Vagina (tissue), 2 donors: ENCODE measurements at places on chromosomes 4 and X.
A peak's percentile ranks its signal among the peaks of the same experiment; 100 is the strongest.

DNA sequence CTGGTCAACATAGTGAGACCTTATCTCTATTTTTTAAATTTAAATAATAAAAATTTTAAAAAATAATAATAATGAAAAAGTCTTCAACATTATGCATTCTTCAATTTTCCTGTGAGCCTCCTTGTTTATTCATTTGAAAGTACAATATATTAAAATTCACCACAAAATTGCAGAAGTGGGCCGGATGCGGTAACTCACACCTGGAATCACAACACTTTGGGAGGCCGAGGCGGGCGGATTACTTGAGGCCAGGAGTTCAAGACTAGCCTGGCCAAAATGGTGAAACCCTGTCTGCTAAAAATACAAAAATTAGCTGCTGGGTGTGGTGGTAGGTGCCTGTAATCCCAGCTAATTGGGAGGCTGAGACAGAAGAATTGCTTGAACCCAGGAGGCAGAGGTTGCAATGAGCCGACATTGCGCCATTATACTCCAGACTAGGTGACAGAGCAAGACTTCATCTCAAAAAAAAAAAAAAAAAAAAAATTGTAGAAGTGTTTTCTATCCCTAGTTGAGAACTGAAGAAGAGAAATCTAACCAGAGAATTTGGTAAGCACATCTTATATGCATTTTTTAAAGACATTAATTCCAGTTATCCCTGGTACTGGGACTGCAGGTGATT lies 56.9 kb downstream of the RBM47 start:
- no peak for DNase-seq

DNA sequence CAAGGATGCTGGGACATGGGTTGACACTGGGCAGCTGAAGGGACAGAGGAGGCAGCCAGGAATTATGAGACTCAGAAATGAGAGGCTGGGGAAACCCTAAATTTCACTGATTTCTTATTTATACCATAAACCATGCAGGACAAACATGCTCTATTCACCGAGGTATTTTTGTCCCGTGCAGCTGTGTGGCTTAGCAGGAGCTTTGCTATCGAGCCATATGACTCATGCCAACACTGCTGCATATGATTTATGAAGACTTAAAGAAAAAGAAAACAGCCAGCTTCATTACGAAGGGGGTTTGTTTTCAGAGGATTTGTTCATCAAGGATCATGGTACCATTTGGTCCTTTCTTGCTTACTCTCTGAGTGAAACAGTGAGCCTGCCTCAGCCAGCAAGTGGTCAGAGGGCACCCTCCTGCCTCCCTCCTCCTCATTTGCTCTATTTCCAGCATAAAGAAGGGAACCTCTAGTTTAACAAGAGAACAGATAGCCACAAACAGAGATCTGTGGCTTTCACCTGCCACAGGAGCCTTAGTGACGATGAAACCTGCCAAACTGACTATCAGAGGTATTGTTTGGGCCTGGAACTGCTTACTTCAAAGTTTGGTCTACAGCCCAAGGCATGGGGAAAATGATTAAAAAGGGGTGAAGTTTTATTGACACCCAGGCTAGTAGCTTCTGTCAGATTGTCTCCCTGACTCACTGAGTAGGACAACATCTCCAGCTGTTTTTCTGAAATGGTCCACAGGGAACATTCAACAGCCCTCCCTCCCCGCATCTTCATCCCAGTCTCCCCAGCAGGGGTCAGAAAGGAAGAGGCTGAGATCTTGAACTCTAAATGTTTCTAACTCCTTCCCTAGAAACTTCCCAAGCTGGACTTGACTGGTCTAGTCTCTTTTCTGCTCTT lies 80.1 kb upstream of the MAML3 start:
- no peak for DNase-seq

- DNase-seq = no peak
These were observed 1017.6 kb upstream of the HS3ST1 start for GRCh38 chr4:12446256-12446655.

- DNase-seq = peak; percentile 93
These were observed at the start of gene SLC39A8 for GRCh38 chr4:102344954-102345794. Gene SLC39A8, minus strand, starts transcription at chr4:102345482. Its CDS starts 820 bp downstream, at chr4:102344662.

DNA sequence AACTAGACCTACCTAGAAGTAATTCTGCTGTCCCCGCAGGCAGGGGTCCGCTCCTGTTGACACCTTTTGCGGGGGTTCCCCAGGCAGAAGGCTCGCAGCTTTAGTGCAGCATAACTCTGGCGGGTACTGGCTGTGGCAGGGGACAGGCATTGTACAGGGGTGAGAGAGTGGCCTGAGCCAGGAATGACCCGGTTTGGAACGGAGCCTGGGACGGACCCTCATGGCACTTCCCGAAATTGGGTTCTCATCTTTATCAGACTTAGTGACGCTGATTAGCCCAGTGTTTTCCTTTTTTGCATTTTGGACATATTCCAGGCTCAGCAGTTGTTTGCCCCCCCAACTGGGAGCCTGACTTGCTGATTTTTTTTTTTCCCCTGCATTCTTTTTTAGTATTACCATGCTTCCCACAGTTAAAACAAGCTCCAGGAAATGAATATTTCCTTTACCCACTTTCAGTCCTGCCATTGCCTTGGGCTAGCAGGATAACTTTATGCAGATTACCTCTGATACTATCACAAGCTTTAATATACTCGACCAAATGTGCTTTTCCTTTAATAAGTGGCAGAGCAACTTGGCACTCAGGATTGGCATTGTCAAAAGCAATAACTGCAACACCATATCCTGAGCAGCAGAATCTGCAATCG lies 55.8 kb upstream of the WDR1 start:
- DNase-seq = no peak

DNA sequence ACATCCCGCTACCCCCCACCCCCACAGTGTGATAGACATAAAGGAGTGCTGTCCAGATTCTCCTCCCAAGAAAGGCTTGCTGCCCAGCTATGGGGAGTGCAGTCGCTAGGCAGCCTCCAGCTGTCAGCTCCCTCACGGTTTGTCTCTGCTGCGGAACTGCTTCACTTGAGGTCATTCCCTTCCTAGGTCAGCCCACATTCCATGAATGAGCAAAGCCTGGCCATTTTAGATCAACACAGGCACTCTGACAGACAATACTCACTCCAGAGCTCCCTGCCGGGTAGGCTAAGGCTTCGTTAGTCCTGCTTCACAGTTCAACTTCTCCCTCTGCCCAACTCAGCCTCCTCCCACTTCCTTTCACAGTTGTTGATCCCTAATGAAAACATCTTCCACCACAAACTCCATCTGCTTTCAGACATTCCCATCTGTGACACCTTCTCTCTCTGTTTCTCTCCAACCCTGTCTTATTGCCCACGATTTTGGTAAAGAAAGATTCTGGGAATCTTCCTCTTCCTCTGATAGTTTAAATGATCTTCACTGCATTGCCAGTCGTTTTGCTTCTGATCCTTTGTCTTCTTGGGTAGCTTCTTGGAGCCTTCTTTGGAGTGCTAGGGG lies 318.9 kb upstream of the F9 start:
- DNase-seq = no peak

DNA sequence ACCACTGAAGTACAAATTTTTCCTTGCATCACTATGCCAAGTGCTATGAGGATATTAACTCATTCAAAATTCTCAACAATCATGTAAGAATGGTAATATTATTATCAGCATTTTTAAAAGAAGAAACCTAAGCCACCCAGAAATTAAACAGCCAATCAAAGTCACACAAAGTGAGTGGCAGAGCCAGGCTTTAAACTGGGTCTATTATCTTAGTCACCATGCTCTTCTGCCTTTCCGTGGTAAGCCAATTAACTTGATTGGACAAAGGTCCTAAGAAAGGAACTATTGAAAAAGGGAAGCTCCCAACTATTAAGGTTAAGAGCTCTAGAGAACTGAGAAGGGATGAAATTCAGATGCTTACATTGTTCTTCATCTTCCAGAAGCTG lies 111.5 kb downstream of the ASB9 start:
- no peak for DNase-seq

DNA sequence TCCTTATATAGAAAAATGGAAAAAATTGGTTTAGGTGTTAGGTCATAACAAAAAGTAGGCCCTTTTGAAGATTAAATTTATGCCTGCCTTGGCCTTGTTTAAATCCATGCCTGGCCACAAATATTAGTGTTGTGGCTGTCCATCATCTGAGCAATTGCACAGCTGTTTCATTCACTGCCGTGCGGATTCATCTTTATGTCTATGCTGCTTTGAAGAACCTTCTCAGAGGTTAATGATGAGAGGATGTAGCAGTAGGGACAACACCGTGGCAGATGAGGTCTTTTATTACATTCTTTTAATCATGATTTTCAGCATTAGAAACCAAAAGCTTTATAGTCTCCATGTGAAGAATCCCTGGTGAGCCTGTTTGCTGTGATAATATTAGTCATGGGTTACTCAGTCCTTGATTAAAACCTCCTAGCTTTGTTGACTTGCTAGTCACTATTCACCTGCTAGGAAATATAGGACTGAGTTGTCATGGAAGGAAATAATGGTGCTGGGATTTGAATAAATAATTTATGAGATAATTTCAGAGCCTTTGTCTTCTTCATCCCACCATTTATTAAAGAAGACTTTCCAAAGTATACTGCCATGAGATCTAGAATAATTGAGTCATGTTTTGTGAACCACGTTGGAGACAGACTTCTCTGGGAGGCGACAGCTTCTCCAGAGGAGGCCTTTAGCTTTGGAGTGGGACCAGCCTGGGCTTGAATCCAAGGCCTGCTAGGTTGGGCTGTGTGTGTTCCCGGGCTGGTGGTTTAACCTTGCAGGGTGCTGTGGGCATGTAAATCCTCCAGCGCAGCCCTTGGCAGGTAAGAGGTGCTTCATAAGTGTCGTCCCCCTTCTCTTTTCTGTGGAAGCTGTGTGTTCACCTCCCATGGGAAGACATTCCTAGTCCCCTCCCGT lies 53.5 kb downstream of the PTTG2 start:
- DNase-seq = no peak

DNA sequence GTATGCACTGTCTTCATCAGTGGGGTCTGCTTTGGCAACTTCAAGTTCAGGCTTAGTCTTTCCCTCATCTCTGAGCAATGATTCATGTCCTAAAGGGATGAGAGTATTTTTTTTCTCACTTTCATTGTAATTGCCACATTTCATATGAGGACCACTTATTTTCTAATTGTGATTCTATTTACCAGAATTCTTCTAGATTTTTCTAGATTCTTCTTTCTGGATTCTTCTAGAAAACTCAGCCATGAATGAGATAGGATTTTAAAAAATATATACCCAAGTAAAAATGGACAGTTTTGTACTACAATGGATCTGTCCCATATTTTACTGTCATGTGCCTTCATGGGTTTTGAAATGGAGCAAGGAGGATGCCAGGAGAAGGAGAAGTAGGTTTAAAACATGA lies 78.4 kb downstream of the TSPAN7 start:
- no peak for DNase-seq

- DNase-seq = no peak
These were observed 41.7 kb downstream of the BCORL1 start for GRCh38 chrX:130024127-130024526.

DNA sequence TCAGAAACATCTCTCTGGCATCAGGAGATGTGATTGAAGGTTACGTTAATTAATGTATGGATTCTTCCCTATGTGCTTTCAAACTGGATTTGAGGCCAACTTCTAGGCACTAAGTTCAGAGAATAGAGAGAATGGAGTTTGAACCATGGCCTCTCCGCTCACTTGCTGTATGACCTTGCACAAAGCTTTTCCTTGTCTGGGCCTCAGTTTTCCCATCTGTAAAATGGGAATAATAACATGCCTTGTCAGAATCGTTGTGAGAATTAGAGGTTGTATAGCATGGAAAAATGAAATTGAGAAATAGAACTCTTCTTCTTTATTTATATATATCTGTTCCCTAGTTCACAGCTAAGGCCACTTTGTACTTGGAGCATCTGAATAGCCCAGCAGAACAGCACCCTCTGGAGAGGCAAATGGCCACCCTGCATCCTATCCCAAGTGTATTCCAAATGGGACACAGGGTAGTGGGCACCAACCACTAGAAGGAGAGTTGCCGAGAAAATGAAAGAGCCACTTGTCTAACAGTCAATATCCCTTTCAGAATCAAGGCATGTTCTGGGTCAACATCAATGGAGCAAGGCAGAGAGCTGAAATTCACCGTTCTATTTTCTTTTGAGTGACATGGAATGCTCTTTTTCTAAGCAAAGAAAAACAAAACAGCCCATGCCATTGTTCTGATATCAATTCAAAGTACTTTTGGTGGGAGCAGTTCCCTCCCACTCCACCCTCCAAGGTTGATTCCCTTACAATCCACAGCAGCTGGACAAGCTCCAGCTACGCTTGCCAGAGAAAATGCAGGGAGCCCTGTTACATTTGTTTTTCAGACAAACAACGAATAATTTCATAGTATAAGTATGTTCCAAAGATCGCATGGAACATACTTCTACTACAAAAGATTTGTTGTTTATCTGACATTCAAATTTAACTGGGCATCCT lies 23.3 kb upstream of the MTM1 start:
- DNase-seq = no peak

GRCh38 chr4:53902786-53903185 lies 161.6 kb downstream of the CHIC2 start:
- no peak for DNase-seq

DNA sequence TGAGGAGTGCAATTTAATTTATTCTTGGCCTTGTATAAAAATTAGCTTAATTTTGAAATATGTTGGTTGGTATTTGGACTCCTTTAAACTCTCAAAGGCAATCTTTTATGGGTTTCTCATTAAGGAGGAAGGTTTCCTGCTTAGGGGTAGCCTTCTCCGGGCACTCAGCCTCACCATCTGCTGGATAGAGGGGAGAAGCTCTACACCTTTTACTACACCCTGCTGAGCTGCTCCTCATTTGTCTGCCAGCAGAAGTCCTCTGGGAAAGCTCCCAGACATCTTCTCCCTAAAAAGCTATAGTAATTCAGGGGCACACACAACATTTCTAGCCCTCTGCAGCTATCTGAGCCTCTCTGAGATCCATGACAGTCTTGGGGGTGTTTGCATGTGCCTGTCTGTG lies 179.1 kb downstream of the SOWAHB start:
- DNase-seq = no peak

- no peak for DNase-seq
These were observed 90.8 kb upstream of the SHISA3 start for GRCh38 chr4:42306221-42307109.

GRCh38 chr4:10061650-10062415 lies 40.5 kb upstream of the SLC2A9 start:
- DNase-seq = peak; percentile 25

DNA sequence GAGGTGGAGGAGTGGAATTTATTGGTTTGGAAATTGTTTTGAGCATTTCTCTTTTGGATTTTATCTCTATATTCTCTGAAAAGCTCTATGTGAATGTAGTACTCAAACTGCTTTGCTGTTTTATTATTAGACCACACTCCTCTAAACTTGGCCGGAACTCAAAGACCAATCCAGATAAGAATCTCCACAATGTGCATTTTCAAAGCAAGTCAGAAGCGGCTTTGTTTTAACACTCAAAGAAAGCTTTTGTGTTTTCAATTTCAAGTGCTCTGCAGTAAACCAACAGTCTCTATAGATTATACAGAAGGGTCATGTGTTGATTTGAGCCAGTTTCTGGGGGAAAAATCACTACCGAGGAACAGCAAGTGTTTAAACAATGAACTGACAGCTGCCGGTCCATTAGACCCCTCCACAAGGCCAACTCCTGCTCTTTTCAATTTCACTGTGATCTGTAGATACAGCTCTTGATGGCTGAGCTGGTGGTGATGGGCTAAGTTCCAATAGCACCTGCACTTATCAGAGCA lies 79.4 kb downstream of the FTHL17 start:
- no peak for DNase-seq
